Cerebellum (tissue), 4 donors: ENCODE measurements at places on chromosomes 2 and 18. TPM values are rescaled to one million over a fixed set of nuclear protein-coding genes. Genes with fewer than 3 reads are reported as not detected.

Gene FAM161A
- total RNA-seq, result 16.4 TPM

Gene ELOA2
- not detected for total RNA-seq

Gene CFC1
- total RNA-seq, result 1.3 TPM

Gene IL1RL2
- total RNA-seq, result 0.73 TPM

Gene COLEC12
- total RNA-seq, result 25.3 TPM

Gene SGPP2
- total RNA-seq, result 3.1 TPM

Gene IL36RN
- not detected for total RNA-seq

Gene ZC3H15
- 69.9 TPM for total RNA-seq

Gene FOXI3
- 0.36 TPM for total RNA-seq

Gene GREB1L
- 66.2 TPM for total RNA-seq
